ENCODE measurements at places on chromosomes 12 and 14. TPM values are rescaled to one million over a fixed set of nuclear protein-coding genes. Genes with fewer than 3 reads are reported as not detected.

DNA sequence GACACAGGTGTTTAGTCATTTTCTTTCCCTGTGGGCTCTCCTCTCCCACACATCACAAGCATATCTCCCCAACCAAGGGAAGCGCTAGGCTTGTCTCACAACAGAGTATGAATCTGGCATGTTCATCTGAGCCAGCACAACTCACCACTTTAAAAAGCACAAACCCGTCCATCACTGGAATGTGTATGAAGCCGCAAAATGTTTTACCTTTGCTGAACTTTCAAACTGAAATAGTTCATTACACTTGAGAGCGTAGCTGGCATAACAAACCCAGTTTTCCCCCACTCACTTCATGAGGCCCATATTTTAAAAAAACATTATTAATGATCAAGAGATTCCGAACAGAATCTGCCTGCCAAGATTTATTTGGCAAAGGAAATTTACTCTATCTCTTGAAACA, 15.8 kb downstream of the NID2 start:
- no peak for DNase-seq
- no peaks in the 10 kb centered on the region for H3K4me1 ChIP-seq
- peaks cover 8% of the 10 kb centered on the region for H3K27me3 ChIP-seq
- H3K27ac ChIP-seq: no peak overlapping the region
- H3K4me3 ChIP-seq: no peak overlapping the region

The PTPN6 gene
- total RNA-seq: 224 TPM

DNA sequence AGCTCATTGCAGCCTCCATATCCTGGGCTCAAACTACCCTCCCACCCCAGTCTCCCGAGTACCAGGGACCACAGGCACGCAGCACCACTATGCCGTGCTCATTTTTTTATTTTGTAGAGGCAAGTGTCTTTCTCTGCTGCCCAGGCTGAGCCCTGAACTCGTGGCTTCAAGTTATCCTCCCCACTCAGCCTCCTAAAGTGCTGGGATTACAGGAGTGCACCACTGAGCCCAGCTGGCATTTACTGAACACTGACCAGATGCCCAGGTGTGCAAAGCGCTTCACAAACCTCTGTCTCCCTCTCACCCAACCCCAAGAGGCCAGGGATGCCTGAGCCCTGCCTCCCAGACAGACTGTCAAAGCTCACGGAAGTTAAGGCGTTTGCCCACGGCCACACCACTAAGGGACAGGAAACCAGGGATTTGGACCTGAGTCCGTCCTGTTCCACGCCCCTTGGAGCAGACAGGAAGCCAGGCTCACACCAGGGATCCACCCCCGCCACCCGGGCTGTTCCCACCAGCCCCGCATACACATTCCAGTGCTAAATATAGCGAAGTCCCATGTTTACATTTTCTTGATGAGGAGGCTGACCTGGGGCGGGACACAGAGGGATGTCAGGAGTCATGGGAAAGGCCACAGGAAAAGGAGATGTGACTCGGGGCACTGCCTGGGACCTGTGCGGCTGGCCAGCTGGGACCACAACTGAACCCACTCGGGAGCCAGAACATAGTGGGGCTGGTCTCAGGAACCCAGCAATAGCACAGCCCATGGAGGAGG, 51.2 kb downstream of the TESC start:
- no peak overlapping the region for H3K27ac ChIP-seq
- H3K4me1 ChIP-seq: peaks cover 14% of the 10 kb centered on the region
- H3K36me3 ChIP-seq: no peaks in the 10 kb centered on the region
- no peak overlapping the region for H3K4me3 ChIP-seq
- H3K27me3 ChIP-seq: no peaks in the 10 kb centered on the region

The C12orf56 gene
- 0.23 TPM for total RNA-seq

- no peak for DNase-seq
- H3K4me1 ChIP-seq: no peaks in the 10 kb centered on the region
- H3K36me3 ChIP-seq: no peaks in the 10 kb centered on the region
- no peak overlapping the region for H3K4me3 ChIP-seq
These were observed 374.7 kb downstream of the DIO2 start for GRCh38 chr14:79836577-79836976.

The GYS2 gene
- not detected for total RNA-seq

GRCh38 chr14:101844219-101844618, 82.7 kb downstream of the PPP2R5C start:
- no peaks in the 10 kb centered on the region for H3K27me3 ChIP-seq
- peak overlapping the region; percentile 36 for H3K27ac ChIP-seq
- no peak overlapping the region for H3K4me3 ChIP-seq

DNA sequence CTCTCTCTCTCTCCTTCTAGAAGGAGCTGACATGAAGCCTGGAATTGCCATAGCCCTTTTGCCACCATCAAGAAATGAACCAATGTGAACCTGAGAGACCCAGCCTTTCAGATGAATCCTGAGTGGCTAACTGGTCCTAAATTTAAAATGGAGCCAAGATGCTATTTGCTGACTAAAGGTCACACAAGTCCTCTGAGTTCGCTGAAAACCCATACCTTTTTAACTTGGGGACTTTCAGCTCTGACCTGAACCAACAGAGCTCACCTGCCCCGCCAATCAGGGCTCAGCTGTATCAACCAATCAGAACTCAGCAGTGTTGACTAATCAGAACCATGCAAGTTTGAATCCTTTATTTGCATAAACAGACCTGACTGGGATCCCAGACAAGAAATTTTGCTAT, 70.3 kb upstream of the MDM1 start:
- H3K4me1 ChIP-seq: peaks cover 7% of the 10 kb centered on the region
- H3K36me3 ChIP-seq: no peaks in the 10 kb centered on the region
- no peak overlapping the region for H3K4me3 ChIP-seq
- H3K27ac ChIP-seq: no peak overlapping the region
- DNase-seq: no peak

DNA sequence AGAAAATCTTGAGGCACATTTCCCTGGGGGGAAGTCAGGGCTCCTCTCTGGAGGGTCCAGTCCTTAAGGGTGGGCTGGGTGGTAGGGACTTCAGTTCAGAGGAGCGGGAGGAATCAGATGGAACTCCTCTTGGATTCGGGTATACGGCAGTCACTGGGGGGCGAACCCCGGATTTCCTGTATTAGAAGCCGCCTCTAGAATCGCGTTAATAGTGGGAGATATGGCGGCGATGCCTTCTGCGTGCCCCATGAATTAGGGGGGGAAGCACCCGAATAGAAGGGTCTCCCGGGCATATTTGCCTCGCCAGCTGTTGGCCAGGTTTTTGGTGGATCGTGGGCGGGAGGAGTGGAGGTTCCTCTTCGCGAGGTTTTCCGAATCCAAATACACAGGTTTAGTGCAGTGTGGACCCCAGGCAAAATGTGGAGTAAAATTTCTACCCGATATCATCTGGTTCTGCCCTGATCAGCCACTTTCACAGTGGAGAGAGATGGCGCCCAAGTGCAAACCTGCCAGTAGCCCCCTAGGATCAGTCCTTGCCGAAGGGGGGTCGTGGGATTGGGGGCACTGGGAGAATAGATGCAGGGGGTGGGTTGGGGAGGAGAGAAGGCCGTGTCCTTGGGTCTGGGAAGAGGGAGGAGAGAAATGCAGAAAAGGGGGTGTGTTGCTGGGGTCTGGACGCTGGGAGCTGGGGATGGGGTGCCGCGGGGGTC, 628 bp downstream of the MEG3 start:
- peaks cover 73% of the 10 kb centered on the region for H3K27me3 ChIP-seq
- H3K4me1 ChIP-seq: peaks cover 7% of the 10 kb centered on the region
- no peak overlapping the region for H3K4me3 ChIP-seq

- H3K4me3 ChIP-seq: no peak overlapping the region
- no peak for DNase-seq
- no peaks in the 10 kb centered on the region for H3K36me3 ChIP-seq
- no peaks in the 10 kb centered on the region for H3K4me1 ChIP-seq
- peaks cover 5% of the 10 kb centered on the region for H3K27me3 ChIP-seq
These were observed 818 bp upstream of the HHIPL1 start for GRCh38 chr14:99644035-99644587.

GRCh38 chr12:116719731-116720528, 17.9 kb downstream of the SPRING1 start:
- no peaks in the 10 kb centered on the region for H3K4me1 ChIP-seq
- H3K27ac ChIP-seq: no peak overlapping the region
- no peak for DNase-seq

- no peak for DNase-seq
- H3K27me3 ChIP-seq: no peaks in the 10 kb centered on the region
- no peak overlapping the region for H3K27ac ChIP-seq
- no peak overlapping the region for H3K4me3 ChIP-seq
- no peaks in the 10 kb centered on the region for H3K4me1 ChIP-seq
These were observed 136.8 kb downstream of the ANKS1B start for GRCh38 chr12:99847936-99848335.

DNA sequence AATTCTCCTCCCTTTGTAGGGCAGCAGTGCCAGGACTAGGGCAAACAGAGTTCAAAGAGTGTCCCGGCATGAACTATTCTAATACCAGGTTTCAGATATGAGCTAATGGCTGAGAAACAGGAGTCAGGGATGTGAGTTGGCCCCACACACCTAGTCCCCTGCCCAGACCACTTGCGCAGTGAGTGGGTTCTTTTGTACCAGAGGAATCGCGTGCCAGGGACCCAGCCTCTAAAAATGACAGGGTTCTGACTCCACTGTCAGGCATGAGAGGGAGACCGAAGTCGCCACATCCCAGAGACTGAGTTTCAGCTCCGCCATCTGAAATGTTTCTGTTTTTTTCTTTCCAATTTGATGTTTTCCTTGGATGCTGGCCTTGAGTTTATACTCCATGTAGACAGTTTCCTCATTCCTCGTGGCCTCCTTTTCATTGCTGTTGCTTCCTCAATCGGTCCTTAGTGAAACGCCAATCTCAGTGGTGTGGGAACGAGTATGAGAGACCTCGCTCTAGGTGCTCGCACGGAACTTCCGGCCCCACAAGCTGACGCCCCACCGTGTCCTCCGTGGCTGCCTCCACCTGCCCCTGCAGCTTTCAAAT, 31.5 kb downstream of the FBXL14 start:
- H3K4me1 ChIP-seq: no peaks in the 10 kb centered on the region
- no peaks in the 10 kb centered on the region for H3K27me3 ChIP-seq
- no peaks in the 10 kb centered on the region for H3K36me3 ChIP-seq
- no peak overlapping the region for H3K4me3 ChIP-seq
